ENCODE measurements at places on chromosomes 4 and X.

DNA sequence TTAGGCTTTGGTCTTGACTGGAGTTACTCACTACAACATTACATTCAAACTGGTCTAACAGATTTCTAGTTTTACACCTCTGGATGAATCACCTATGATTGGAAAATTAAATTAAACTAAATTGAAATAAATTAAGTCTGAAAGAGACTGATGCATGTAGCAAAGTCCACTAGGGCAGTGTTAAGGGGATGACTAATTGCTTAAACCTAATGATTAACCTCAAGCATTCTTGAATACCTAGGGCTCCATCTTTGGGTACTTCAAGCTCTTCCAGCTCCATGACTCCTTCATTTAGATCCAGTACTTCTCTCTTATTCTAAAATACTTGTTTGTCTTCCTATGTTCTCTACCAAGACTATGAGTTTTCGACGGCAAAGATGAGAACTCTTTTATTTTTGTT is 86.8 kb downstream of the SH2D1A start:
- no peak for DNase-seq

DNA sequence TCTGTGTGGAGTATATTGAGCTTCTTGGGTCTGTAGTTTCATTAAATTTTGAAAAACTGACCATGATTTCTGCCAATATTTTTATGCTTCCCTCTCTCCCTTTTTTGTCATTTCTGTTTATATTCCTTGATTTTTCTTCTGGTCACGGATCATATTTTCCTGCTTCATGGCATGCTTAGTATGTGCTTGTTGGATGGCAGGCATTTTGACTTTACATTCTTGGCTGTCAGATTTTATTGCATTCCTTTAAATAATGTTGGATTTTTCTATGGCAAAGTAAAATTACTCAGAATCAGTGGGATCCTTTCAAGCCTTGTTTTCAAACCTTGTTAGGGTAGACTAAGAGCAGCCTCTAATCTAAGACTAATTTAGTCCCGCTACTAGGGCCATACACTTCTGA is 531.8 kb downstream of the IL15 start:
- no peak for DNase-seq

DNA sequence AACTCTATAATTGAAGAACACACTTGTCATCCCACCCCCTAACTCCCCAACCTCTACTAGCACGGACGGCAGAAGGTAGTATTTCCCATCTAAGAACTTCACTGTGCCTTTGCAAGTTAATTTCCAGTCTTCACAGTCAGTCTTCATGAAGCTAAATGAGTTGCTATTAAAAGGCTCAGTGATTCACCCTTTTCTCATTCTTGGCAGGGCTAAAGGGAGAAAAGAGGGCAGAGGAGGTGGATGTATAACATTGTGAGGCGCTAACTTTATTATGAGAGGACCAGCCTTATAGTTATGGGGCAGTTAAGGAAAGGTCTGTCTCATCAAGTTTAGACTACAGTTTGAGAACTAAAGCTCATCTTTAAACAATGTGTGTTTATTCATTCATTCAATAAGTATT is 161.0 kb upstream of the S100G start:
- DNase-seq = no peak

DNA sequence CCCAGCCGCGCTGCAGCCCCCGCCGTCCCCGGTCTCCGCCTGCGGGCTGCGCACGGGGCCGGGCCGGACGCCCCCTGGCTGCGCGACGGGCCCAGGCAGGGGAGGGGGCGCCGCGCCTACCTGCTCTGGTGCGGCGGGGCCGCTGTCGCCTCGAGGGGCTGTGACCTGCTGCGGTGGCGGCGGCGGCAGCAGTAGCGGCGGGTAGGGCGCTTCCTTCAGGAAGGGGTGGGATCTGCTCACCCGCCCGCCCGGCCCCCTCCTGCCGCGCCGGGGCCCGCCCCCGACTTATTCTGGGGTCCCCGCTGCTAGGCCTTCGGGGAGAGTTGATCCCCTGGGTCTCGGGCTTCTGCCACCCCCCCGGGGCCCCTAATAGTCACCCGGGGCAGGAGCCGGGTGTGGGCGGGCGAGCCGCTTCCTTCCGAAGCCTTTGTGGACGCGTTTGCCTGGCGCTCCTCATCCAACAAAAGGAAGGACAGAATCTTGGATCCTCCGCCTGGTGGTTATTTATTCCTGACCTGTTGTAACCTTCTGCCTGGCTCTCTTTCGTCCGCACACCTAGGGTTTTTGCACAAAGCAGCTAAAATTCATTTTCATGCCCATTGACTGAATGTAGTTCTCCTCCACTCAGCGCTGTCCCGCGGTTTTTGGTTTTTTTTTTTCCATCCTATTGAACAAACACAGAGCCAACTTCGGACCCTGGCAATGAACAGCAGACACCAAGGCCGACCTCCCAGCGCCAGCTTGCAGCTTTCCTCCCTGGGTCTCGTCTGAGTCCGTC is at the start of gene TMEM150C:
Gene TMEM150C (minus strand): TSS at position 203 of the 778 bp plus-strand sequence. CDS start 57,331 bp downstream, outside the sequence.
- DNase-seq = no peak

DNA sequence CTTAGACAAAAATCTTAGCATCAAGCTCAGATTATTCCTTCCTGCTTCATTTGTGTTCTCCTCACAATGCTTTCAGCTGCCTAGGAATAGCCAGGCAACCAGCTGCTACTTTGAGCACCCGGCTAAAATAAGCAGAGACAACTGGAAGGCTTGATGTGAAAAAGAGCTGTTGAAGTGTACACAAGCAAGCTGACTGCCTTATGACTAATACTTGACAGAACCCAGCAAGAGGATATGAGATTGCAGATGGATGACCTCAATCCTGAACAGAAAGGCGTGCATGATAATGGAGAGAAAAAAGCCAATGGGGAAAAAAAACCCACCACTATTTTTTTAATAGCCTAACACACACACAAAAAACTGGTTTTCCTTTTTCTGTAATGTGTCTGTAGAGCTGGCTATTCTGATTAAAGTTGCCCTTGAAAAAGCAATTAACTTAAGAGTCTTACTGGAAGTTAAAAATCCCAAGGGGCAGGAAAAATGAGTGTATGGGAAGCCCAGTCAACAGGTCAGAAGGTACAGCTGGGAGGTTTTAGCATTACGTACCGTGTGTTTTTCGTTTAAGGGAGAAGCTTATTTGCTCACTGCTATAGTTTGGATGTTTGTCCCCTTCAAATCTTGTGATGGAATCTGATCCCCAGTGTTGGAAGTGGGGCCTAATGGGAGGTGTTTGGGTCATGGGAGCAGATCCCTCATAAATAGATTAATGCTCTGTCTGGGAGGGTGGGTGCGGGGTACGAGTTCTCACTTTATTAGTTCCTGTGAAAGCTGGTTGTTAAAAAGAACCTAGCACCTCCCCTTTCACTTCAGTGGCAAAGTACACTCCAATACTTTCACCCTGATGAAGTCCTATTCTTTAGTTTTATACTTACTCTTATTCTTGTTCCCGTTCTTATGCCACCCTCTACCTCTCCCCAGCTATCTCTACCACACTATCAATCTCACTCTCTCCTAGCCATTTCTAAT is 37.1 kb upstream of the HERC6 start:
- DNase-seq = no peak

- DNase-seq = no peak
Observed at GRCh38 chrX:144616317-144616716, 631.0 kb upstream of the SPANXN1 start.

All from cortex of kidney (tissue), 1 donor.